ENCODE measurements at places on chromosomes 3 and 15. TPM values are rescaled to one million over a fixed set of nuclear protein-coding genes. Genes with fewer than 3 reads are reported as not detected.

IL5RA gene
- polyA plus RNA-seq, result not detected

EIF4G1 gene
- polyA plus RNA-seq, result 225 TPM

HHLA2 gene
- not detected for polyA plus RNA-seq

ACTRT3 gene
- 2.9 TPM for polyA plus RNA-seq

PLA2G4D gene
- polyA plus RNA-seq, result 0.45 TPM

IREB2 gene
- polyA plus RNA-seq, result 20.5 TPM

TAGLN3 gene
- 8.9 TPM for polyA plus RNA-seq

NRG4 gene
- polyA plus RNA-seq, result 0.96 TPM

ARF4 gene
- polyA plus RNA-seq, result 344 TPM

DNA sequence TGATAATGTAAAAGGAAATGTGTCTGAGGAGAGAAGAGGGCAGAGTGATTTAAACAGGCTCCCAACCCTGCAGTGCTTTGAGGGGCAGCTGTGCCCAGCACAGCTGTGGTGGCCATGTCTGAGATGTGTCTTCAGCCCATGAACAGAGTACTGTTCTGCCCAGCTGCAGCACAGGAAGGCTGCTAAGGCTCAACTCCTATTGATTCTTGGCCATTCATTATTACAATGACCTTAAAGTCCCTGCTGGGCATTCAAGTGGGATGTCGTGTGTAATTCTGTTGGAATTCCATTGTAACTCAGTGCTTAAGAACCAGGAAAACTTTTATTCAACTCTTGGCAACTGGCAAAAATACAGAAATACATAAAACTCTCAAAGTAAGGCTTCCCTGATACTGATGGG lies 229.3 kb downstream of the MCTP2 start:
- DNase-seq, result no peak

DNA sequence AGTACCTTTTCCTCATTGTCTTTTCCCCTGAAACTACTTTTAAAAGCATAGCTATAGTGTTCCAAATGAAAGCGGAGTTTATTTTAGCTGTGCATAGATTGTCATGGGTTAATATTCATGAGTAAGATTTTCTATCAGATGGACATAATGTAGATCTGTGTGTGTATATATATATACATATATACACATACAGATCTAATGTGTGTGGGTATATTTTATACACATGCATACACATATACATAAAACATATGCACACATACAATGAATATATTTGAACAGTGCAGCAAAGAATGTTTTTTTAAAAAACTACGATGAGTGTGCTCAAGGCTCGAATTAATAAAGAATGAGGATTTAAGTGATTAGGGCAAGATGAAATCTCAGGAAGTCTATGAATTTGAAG lies 328.3 kb upstream of the IL12A start:
- DNase-seq, result no peak

GRCh38 chr15:60340207-60340921 lies 57.4 kb downstream of the ANXA2 start:
- DNase-seq, result no peak

GRCh38 chr3:105747060-105747541 lies 121.7 kb downstream of the CBLB start:
- DNase-seq, result peak; percentile 1

DNA sequence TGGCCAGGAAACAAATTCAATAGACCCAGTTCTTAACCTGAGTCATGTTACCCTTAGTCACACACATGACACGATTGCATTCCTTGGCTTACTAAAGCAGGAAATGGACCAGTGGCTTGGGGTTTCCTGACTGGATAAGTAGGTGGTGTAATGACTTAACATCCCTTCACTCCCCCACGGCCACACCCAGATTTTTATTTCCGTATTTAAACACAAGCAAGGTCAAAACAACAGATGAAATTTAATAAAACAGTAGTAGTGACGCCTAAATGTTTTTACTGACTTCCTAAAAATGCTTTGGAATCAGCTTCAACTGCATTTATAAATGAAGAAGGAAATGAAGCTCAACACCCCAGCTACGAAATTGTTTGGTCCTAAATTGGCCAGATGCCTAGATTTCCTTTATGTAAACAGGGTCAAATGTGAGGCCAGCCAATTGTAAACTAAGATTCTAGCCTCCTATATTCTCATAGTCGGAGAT lies 324.3 kb downstream of the CHST2 start:
- peak; percentile 81 for DNase-seq

DNA sequence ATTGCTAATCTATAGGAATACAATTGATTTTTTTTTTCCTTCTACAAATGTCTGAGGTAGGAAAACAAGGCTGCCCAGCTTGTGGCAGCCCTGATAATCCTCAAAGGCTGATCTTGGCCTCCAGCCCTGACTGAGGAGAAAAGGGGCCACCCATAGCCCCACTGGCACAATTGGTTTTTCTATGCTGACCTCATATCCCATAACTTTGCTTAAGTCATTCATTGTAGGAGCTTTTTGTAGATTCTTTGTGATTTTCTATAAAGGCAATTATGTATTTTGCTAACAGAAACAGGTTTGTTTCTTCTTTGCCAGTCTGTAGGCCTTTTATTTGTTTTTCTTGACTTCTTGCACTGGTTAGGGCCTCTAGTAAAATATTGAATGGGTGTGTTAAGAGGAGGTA lies 80.2 kb upstream of the C15orf39 start:
- no peak for DNase-seq

- no peak for DNase-seq
These were observed 264.7 kb upstream of the KCNH8 start for GRCh38 chr3:18883571-18883970.

- DNase-seq, result no peak
These were observed 233.0 kb upstream of the POU1F1 start for GRCh38 chr3:87509401-87509800.

- DNase-seq, result no peak
These were observed 15.3 kb upstream of the CEP97 start for GRCh38 chr3:101709126-101709525.

DNA sequence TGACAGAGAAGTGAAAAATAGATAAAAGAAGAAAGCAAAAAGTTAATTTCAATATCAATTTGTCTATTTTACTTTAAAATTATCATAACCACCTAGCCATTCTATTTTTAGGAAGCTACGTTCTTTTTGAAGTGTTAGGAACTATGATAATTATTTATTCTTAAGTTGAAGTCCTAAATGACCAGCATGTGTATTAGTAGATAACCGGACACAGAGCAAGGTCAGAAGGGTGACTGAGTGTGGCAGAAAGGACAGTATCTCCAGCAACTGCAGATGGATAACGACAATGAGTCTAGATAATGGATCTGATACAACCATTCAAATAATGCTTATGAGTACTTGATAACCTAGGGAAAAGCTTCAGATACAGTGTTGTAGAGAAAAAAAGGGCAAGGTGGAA lies 198.0 kb downstream of the PDE8A start:
- no peak for DNase-seq

DNA sequence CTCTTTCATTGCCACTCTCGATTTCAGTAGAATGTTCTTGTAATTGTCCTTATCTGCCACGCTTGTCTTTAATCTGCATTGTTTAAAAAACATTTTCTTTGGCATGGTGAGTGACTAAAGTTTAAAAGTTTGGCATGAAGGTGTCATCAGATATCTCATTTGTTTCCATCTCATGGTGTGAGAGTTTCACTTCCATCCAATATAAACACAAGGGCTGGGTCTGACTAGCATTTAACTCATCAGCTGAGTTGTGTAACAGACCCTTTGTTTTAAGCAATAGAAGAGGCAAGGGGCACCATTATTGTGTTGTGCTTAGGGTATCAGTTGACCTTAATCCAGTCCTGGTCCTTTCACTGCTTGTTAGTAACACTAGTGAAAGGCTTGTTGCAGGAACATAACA lies 49.9 kb upstream of the IL12A start:
- no peak for DNase-seq

DNA sequence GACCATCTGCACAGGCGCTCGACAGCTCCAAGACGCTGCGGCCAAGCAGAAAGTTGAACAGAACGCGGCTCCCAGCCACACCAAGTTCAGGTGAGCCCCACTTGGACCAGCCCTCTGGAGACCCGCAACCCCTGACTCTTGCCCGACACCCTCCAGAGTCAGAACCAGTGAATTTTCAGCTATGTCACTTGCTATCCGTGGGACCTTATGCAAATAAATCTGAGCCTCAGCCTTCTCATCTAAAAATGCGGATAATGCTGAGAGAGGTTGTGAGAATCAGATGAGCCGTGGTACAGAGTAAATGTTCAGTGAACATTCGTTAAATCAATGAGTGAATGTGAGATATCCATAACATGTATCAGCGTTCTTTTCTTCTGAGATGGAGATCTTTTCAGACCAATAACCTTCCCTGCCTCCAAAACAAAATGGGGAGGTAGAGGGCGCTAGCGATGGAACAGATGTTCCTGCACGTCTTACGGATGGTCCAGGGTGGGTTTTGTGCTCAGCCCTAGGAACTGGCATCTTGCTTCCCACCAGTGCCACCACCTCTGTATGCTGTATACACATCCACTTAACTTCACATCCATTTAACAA lies 524 bp downstream of the MRPS11 start:
- DNase-seq, result no peak

GRCh38 chr3:8723612-8724011 lies 10.0 kb upstream of the CAV3 start:
- no peak for DNase-seq

- DNase-seq, result no peak
These were observed 658.7 kb downstream of the SQOR start for GRCh38 chr15:46293550-46293949.

DNA sequence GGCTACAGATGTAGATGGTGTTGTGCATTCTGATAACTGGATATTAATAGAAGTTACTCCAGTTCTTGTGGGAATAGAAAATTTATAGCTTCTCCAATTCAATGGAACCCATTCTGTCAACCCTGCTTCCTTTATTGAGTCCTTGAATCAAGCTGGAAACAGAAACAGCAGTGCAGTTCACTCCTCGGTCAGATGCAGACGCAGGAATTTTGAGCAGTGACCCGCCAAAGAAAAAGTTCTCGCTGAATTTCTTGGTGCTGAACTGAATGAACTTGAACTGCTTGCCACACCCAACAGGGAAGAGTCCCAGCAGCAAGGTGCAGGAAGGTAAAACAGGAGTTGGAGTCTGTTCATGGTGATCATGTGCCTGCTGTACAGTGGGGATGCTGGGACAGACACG lies 10.3 kb downstream of the HRH1 start:
- DNase-seq, result no peak

DNA sequence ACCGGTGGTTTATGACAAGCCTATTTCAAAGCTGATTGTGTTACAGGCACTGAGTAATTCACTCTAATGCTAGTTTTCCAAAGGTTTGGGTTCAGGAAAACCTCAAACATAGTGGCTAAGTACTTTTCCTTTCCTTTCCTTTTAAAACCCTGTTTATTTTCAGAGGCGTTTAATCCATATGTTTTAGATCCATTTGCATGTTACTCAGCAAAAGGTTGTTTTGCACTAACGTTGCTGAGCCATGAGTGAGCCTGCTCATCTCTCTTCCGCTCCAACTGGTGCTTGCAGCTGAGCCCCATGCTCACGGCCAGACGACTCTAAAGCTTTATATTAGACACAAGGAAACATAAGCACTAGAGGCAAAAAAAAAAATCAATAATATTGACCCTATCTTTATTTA lies 9.4 kb downstream of the CEMIP start:
- DNase-seq, result no peak

GRCh38 chr3:71127052-71127831 lies 456.3 kb downstream of the FOXP1 start:
- no peak for DNase-seq
